M059J (cell line): ENCODE measurements at places on chromosomes 1 and 21.

GRCh38 chr21:42063191-42063570 is 7.9 kb upstream of the UMODL1 start:
- no peak for DNase-seq

DNA sequence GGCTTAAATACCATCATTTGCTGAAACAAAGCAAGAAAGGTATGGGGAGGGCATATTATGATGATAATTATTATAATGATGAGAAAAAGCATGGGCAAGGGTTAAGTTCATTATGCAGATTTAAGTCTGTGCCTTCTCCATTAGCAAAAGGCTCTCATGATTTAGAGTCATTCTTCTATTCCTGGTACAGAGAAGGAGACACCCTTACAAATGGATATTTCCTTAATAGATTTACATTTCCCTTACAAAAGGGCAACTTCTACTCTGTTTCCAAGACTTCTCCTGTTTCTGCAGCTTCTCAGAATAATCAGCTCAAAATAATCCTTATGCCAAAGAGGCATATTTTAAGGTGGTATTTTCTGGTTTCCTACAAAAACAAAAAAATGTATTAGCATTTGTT is 121.1 kb upstream of the CAMK1G start:
- DNase-seq, result no peak

DNA sequence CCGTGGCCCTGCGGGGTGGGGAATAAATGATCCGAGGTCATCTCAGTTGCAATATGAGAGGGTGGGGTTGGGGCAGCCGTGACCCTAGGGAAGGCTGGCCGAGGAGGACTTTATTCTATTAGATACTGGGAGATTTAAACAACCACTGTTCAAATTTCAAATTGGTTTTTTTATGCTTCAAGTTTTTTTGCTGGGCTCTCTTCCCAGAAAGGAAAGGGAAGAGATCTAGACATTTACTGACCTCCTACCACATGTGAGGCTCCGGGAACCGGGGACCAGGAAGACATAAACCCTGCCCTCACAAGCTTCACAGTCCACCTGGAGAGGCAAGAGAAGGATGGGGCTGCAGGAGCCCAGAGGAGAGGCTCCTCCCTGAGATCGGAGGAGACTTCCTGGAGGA is 207.3 kb downstream of the FOXD2 start:
- DNase-seq, result no peak

GRCh38 chr1:109719337-109719837 is 7.3 kb downstream of the GSTM5 start:
- peak; percentile 45 for DNase-seq

DNA sequence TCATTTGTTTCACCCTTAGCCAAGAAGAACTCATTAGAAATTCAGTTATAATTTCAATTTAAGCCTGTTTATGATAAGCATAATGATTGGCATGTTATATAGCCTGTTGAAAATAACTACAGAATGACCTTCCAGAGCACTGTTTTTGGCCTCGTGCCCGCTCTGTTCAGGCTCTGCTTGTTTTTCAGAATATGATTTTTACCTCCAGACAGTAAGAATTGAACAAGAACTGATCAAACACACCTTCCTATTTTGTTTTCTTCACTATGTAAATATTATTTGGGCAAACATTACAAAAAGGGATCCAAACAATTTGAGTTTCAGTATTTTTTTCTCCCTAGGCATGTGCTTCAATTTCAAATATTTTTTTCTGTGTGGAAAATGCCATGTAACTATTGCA is 48.1 kb upstream of the ANGPTL1 start:
- DNase-seq, result no peak

DNA sequence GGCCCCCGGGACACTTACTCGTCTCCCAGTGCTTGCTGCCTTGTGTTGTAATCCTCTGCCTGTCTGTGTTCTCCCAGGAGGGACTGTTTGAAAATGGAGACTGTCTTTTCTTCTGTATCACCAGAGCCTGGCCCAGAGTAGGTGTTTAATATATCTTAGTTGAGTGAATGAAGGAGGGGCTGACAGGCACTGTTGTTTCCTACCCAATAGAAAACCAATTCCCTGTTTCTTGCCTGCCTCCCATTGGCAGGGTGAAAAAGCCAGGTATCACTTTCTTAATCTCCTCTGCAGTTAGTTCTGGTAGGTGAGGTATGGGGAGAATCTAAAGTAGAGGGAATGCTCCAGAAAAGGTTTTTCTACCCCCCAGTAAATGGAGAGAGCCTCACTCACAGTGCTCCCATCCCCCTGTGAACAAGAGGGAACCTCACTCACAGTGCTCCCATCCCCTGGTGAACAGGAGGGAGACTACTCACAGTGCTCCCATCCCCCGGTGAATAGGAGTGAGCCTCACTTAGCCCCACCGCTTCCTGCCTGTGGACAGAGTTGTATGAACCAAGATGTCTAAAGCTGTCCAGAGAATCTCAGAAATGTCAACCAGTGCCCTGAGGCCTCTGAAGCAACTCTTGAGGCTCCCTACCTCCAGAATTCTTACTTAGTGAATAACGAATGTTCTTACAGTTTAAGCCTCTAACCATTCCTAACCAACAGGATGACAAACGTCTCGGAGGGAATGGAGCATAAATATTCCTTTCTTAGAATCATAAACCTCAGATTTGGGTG is at the start of gene GJA5:
Gene GJA5, minus strand, starts transcription at position 122 of the 780 bp plus-strand sequence. CDS start 1,364 bp downstream, outside the sequence.
- DNase-seq, result peak; percentile 85

DNA sequence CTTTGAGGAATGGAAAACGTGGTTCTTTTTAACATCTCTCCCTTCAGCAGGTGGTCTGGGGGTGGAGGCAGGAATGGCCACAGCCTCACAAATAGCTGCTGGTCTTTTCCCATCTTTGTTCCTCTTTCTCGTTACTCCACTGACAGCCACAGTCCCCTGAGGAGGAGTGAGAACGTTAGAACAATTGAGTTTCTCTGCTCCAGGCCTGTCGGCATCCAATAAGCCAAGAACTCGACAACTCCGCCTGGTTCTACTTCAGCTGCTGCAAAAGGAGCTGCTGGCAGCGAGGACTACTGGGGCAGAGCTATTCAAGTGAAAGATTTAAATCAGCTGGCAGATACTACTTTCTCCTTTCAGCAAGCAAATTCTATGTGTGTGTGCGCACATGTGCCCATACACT is 169.5 kb upstream of the GALNT2 start:
- DNase-seq, result no peak

- DNase-seq, result peak; percentile 74
These were observed 41.4 kb downstream of the ANP32E start for GRCh38 chr1:150194381-150195031.

- no peak for DNase-seq
These were observed 38.9 kb downstream of the HHAT start for GRCh38 chr1:210367566-210367965.

GRCh38 chr1:230160957-230161771 is 94.1 kb downstream of the GALNT2 start:
- DNase-seq, result no peak

DNA sequence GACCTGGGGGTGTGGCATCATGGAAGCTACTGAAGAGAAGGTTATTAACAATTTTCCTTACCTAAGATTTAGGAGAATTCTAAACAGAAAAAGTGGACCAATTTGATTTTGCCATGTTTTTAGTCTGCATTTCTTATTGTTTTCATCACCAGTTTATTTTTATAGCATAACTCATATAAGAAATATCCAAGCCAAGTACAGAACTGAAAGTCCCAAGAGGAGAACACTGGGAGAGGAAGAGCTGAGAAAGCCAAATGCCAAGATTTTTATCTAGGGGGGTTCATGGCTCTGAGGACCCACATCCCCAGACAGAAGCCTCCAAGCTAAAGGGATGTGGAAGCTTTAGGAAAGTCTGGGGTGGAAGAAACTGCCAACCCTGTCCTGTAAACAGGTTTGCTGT is 109.4 kb upstream of the DUSP10 start:
- no peak for DNase-seq

- DNase-seq, result no peak
These were observed 286.3 kb upstream of the SGIP1 start for GRCh38 chr1:66247415-66248208.

GRCh38 chr1:228210712-228211530 is 3.1 kb downstream of the OBSCN start:
- no peak for DNase-seq

GRCh38 chr1:202189001-202189790 is 4.4 kb upstream of the LGR6 start:
- peak; percentile 62 for DNase-seq

- no peak for DNase-seq
These were observed 5.1 kb upstream of the RIPPLY3 start for GRCh38 chr21:37001441-37001840.

- no peak for DNase-seq
These were observed 105.6 kb upstream of the USH2A start for GRCh38 chr1:216528816-216529215.

DNA sequence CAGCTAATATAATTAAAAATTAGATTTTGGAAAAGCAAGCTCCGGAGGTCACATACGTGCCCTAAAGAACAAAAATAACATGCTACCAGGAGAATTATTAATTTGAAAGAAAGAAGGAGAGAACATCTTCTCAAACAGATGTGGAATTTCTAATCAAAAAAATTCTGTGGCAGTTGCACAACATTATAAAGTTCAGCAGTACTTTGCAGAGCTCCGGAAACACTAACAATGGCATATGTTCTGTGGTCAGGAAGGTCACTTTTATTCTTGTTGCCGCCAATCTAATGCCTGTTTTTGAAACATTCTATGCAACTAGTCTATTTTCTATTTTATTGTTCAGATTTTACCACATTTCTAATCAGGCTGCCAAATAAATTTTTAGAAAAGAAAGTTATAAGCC is 186.8 kb downstream of the SMYD3 start:
- no peak for DNase-seq

GRCh38 chr1:57133686-57134085 is 167.9 kb upstream of the C8B start:
- peak; percentile 17 for DNase-seq

- DNase-seq, result no peak
These were observed 8.8 kb upstream of the LAMB3 start for GRCh38 chr1:209661071-209661470.

- no peak for DNase-seq
These were observed 14.7 kb upstream of the KIRREL1 start for GRCh38 chr1:157978586-157979403.

DNA sequence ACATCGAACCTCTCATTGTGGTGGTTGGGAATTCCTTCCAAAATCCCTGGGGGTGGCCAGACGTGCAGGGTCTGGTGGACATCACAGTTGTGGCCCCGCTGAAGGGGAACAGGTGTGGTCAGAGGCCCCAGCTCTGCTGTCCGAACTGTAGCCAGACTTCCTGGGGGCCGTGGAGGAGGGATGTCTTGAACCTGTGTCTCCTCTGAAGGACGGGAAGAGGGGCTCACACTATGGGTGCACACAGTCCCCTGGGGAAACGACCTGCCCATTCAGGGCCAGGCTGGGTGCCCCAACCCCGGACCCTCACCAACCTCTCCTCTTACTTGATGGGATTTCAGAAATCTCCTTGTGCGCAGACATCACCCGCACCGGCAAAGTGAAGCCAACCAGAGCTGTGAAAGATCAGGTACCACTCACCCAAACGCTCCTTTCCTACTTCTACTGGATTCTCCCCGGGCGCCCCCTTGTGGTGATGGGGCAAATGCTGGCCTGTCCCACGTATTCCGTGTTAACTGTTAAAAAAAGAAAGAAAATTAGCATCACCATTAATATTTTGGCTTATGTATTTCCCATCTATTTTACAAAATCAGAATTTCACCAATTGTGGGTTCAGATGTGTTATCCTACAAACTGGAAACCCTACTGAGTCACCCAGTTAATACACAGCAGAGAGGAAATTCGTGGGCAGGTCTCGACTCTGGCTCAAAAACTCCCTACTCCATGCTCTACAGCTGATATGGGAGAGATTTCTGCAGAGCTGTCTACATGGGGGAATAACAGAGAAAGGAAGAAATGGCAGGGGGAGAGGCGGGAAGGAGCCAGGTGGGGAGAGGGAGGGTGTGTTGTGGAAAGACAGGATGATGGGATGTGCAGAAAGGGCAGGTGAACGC is 28.1 kb downstream of the PADI4 start:
- peak; percentile 76 for DNase-seq

- DNase-seq, result peak; percentile 62
These were observed 3.8 kb downstream of the DYRK1A start for GRCh38 chr21:37370152-37371040.

- DNase-seq, result no peak
These were observed 51.6 kb upstream of the SPATA6 start for GRCh38 chr1:48523558-48523957.

GRCh38 chr1:62361431-62361830 is 42.2 kb upstream of the KANK4 start:
- DNase-seq, result no peak

DNA sequence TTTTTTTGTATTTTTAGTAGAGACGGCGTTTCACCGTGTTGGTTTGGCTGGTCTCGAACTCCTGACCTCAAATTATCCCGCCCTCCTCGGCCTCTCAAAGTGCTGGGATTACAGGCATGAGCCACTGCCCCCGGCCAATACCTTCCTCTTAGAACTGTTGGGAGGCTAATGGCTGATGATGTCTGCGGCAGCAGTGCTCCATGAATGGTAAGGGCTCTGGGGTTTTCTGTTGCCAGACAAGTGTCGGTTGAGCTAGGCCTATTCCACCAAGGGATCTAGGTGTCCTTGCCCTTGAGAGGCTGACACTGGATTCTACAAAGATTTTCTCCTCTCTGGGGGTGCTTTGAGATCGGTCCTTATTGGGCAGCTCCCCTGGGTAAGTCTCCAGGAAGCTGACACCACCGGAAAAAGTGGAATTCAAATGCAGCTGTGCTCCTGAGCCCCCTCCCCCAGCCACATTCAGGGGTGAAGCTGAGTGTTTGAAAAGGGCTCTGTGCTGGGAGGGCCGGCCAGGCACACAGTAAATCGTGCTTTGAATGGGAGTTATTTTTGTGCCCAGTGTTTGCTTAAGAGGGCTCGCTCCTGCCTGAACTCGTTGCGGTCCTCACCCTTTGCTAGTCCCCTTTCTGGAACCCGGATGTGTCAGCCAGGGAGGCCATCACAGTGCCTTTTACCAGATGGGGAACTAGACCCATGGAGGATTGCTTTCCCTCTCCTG is 5.2 kb downstream of the SOX13 start:
- DNase-seq, result no peak

DNA sequence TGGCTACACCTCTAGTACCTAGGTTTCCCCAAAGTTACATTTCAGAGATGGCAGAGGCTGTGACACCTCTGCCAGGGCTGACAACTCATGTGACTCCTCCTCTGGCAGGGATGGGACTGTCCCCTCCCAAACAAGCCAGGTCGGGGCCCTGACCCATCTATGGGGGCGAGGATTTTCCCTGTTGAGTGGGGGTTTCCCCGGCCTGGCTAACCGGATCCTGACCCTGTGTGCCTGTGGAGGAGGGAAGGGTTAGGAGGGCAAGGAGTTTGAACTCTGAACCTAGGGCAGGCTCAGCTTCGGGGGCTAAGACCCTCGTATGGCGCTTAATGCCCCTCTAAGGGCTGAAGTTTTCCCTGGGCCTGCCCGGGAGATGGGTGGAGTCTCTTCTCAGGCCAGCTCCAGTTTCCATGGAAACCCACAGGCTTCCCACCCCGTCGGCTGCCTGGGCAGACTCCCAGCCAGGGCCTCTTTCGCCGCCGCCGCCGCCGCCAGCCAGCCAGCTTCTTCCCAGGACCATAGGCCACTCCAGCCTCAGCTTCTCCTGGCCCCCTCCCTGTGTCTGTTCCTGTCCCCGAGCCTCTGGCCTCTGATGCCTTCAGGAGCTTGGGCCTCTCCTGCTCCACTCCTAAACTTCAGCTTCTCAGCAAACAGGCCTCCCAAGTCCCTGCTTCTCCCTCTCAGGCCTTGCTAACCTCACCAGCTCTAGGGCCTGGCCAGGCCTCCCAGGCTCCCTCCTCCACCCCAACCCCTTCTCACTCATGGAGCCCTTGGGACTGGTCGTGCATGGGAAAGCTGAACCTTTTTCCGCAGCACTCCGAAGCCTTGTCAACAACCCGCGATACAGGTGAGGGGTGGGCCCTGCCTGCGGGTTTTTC is at the start of gene BTBD19:
Gene BTBD19, plus strand, starts transcription at position 461 of the 875 bp plus-strand sequence. Its CDS starts 298 bp downstream, at position 759.
- DNase-seq, result peak; percentile 92

- DNase-seq, result no peak
These were observed 111.8 kb upstream of the NBPF11 start for GRCh38 chr1:148263906-148264255.
